T1000 (cell line): ENCODE measurements at places on chromosomes 6 and 20.

GRCh38 chr20:63696628-63697356 lies at the start of gene TNFRSF6B:
Gene TNFRSF6B, plus strand, starts transcription at chr20:63696652. Its CDS starts 116 bp downstream, at chr20:63696768.
- DNase-seq, result no peak

DNA sequence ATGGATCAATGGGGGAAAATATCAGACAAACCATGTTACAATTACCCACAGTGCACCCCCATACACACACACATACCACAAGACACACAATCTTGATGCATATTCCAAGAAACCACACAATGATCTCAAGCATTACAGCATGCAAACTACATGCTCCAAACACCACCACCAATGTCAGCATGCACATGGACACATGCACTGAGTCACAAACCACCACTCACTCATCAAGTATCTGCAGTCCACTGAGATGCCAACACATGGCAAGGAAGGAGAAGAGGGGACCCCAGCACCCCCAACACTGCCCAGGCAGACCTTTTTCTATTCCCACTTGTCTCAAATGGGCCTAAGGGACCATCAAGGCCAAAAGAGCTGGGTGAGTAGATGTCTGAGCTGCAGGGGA lies 91.6 kb downstream of the PREX1 start:
- no peak for DNase-seq

- no peak for DNase-seq
Observed at GRCh38 chr6:39932386-39932910, 1.8 kb downstream of the MOCS1 start.

DNA sequence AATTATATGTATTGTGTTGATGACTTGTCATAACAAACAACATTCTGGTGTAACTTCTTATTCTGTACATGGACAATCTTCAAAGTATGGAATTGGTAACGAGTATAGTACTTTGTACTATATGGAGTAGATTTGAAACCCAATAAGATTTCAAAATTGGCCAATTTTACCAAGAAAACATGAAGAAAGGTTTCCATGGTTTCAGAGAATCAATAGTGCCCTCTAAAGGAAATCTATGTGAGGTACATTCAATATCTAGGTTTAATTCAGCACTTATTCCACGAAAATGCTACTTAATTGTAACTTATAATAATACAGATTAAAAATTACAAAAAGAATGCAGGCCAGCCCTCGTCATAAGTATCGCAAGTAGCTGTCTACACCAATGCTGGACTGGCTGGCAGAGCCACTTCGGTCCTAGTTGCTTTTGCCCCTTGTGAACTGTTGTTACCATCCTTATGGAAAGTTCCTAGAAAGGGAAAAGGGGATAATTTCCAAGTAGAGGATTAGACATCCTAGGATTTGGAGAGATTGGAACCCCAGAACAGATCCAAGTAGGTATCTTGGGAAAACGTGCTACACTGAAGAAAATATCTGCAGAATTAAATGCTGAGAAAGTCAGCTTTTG lies 70.9 kb downstream of the LCA5 start:
- no peak for DNase-seq

- peak; percentile 84 for DNase-seq
Observed at GRCh38 chr20:10671221-10671918, 2.4 kb downstream of the JAG1 start.
